ENCODE measurements at places on chromosomes 4 and X.

DNA sequence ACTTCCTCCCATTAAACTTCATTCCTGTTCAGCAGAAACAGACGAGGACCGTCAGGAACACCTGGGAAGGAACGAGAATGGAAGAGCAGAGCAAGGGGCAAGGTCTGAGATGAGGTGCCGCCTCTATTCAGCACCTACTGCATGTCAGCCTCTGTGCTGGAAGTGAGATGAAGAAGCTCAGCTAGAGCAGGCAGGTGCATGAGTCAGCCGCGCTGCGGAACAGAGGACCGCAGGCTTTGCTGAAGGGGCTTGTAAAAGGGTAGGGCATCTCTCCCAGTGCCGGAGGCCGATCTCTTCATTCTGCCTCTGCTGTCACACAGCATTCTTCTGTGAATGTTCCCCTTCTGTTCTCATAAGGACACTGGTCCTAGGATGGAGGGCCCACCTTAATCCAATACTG is 6.1 kb upstream of the ABLIM2 start:
- DNase-seq = no peak

- no peak for DNase-seq
Measured at GRCh38 chrX:47595716-47596251, 13.5 kb downstream of the TIMP1 start.

DNA sequence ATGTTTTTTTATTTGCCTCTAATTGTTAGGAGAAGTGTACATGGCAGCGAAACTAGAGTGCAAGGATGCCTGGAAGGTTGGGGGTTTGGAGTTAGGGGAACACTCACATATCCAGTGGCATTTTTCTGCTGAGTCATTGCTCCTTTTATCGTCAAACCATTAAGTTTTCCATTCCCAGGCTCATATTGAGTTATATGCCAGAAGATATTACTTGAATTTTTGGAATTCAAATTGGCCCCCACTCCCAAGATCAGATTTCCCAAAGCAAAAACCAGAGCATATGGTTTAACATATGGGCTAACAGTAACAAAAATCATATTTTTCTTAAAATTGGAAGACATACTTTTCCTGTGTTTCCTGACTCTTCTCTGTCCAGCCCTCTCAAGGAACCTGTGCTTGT is 152.7 kb downstream of the FSTL5 start:
- DNase-seq = no peak

DNA sequence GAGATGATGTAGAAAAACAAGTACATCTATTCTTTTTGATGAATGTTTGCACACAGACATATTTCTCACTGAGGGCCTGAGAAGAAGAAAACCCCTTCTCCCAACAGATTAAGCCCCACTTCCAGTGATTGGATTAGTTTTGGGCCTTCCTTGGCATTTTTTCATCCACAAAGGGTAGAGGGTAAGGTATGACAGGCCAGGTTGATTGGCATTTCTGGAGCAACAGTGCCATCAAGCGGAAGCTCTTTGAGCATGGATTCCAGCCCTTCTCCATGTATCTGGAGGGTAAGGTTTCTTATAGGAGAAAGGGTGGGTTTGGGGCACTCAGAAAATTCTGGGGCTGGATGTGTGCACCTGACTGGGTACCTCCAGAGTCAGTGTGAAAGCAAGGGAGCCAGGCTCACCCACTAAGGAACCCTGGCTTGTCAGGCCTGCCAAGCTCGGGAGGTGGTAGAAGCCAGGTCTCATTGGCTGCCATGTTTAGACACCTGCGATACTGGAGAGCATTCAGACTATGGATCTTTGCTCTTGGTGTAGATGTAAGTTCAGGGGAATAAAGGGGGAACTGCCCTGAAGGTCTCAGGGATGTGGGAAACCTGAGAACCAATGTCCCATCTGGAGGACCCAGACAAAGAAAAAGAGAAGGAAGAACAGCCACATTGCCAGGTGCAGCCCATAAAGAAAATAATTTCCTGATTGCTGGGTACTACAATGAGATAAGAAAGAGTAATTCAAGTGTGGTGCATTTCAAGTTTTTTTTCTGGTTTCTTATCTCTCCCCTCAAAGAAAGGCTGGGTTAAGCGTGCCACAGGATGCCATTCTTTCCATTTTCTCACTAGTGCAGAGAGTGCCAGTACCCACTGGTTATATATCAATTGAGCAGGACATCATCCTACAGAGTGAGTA is 222.3 kb upstream of the AGTR2 start:
- no peak for DNase-seq

GRCh38 chrX:107561468-107562215 is 66.7 kb upstream of the PRPS1 start:
- DNase-seq = no peak

DNA sequence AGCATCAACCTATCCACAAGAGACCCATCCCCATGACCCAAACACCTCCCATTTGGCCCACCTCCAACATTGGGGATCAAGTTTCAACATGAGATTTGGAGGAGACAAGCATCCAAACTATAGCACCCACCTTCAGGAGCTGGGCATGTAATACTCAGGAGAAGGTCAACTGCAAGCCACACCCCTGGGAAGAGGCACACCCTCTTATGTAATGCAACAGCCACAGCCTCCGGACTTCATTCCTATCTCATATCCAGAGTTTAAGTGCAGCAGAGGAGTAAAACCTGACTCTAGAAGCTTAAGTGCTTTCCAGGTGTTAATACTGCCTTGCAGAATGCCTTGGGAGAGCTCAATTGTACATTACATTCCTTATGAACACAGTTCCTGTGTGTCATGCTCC is 197.4 kb downstream of the PTTG2 start:
- DNase-seq = no peak

DNA sequence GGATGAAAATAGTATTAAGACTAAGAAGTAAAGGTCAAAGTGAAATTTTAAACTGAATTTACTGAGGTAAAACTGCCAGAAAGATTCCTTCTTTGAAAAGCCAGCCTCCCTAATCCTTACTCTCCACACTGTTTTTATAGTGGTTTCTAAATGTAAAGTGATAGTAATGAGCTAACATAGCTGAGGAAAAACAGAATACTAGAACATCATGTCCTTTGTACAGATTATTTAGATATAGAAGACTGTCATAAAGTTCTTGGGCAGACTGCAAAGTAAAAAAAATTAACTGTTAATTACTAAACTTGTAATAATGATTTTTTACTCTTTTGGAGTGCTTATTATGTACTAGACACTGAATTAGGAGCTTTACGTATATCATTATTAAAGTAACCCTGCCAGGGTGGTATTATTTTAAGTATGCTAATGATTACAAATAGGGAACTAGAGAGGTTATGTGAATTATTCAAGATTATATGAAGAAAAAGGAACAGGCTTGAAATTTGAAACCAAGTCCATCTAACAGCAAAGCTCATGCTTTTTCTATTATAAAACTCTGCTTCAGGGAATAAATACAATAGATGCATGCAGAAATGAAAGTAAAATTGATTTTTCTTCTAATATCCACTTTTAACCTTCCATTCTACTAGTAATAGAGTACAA is 150.5 kb downstream of the TBCK start:
- no peak for DNase-seq

- DNase-seq = no peak
Measured at GRCh38 chrX:27241981-27242380, 221.2 kb downstream of the PPP4R3C start.

DNA sequence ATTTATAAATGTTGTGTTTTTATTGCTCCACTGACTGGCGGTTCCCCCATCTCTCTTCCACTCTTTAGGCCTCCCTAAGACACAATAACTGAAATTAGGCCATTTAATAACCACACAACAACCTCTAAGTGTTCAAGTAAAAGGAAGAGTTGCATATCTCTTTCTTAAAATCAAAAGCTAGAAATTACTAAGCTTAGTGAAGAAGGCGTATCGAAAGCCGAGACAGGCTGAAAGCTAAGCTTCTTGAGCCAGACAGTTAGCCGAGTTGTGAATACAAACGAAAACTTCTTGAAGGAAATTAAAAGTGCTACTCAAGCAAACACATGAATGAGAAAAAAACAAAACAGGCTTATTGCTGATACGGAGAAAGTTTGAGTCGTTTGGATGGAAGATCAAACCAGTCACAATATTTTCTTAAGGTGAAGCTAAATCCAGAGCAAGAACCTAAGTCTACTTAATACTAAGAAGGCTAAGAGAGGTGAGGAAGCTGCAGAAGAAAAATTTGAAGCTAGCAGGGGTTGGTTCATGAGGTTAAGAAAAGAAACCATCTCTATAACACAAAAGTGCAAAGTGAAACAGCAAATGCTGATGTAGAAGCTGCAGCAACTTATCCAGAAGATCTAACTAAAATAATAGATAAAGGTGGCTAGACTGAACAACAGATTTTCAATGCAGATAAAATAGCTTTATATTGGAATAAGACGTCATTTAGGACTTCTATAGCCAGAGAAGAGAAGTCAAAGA is 194.0 kb upstream of the TTC29 start:
- DNase-seq = no peak

GRCh38 chr4:113969709-113970334 is 9.6 kb downstream of the ARSJ start:
- no peak for DNase-seq

- DNase-seq = no peak
Measured at GRCh38 chr4:132792310-132792709, 356.8 kb upstream of the PCDH10 start.

- no peak for DNase-seq
Measured at GRCh38 chr4:48565362-48566033, 75.4 kb downstream of the ZAR1 start.

- no peak for DNase-seq
Measured at GRCh38 chr4:16820329-16820728, 78.1 kb downstream of the LDB2 start.

- DNase-seq = no peak
Measured at GRCh38 chr4:79235095-79235494, 90.8 kb downstream of the NAA11 start.

DNA sequence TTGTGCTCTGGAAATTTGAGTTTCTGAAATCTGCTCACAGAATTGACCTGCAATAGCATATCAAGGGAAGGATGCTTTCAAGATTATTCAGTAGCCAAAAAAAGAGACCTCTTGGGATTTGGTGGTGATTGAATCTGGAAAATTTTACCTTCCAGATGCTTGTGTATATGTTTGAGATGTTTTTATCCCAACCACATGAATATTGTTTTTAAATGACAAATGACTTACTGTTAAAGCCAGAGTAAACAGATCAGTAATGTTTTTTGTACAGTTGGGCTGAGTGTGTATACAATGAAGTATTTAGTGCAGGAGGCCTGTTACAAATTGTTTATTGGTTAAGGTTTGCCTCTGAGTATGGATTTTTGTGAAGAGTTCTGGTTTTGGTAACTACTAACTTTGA is 126.5 kb downstream of the CBR4 start:
- no peak for DNase-seq

DNA sequence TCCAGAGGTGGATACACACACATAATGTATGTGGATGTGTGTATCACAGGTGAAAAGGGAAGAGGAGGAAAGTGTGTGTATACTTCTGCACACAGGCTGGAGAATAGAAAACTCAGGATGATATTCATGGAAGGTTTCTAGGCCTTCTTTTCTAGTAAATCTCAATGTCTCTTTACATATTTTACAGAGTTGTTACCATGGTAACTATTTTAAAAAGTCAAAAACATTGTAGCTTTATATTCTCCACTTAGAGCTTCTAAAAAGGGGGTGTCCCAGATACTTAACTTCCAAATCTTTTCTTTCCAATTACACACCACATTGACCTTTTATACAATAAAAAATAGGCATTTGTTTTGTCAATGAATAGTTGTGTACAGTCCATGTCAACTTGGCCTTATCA is 604.8 kb upstream of the LCORL start:
- DNase-seq = no peak

DNA sequence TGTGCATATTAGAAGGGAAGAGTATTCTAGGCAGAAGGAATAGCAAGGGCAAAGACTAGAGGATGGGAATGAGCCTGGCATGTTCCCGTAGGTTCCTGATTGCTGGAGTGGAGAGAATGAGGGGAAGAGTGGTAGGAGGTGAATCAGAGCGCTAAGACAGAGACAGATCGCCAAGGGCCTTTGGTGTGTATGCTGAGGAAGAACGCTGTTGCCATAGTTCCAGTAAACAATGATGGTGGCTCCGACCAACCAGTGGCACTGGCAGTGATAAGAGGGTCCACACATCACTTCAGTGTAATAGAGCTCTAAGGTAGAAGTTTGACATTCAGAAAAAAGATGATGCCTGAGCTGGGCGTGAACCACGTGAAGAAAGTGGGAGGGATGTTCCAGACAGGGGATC is 966 bp downstream of the TBC1D25 start:
- DNase-seq = no peak

GRCh38 chr4:106541253-106541652 is 172.7 kb upstream of the GIMD1 start:
- DNase-seq = no peak

GRCh38 chr4:112677519-112678091 is 40.7 kb downstream of the LARP7 start:
- DNase-seq = no peak

- DNase-seq = no peak
Measured at GRCh38 chr4:656436-657337, 17.4 kb downstream of the ATP5ME start.

GRCh38 chrX:132118358-132118757 is 9.5 kb downstream of the FRMD7 start:
- DNase-seq = no peak

- DNase-seq = no peak
Measured at GRCh38 chr4:4901877-4902276, 42.4 kb downstream of the MSX1 start.

GRCh38 chrX:9122519-9123245 is 88.8 kb upstream of the FAM9B start:
- no peak for DNase-seq

GRCh38 chr4:143575331-143575730 is 61.8 kb downstream of the SMARCA5 start:
- DNase-seq = no peak

- no peak for DNase-seq
Measured at GRCh38 chr4:121873604-121874003, 3.3 kb upstream of the BBS7 start.

GRCh38 chr4:120177603-120178002 is 111.0 kb upstream of the MAD2L1 start:
- DNase-seq = no peak

GRCh38 chrX:2500091-2500802 is 529 bp downstream of the DHRSX start:
- DNase-seq = peak; percentile 27

GRCh38 chrX:148555101-148555500 is 54.7 kb downstream of the AFF2 start:
- no peak for DNase-seq

DNA sequence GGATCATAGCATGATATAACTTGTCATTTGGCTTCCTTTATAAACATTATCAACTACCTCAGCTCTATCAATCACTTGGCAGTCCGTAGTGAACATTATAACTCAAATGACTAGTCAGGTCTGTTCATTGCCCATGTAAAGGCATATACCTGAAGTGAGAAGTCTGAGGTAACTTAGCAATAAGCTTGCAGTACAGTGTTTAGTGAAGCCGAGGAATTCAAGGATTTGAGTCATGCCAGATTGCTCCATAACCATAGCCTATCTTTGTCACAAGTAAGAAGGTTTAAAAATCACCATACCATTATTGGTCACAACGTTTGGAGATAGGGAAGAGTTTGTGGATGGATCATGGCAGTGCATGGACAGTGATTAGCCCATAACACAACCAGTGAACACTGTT is 41.6 kb downstream of the AR start:
- no peak for DNase-seq
